Brain microvascular endothelial cell (primary cell): ENCODE measurements at places on chromosomes 2 and 18.

GRCh38 chr2:152861349-152861942 lies 143.0 kb downstream of the ARL6IP6 start:
- peak; percentile 31 for DNase-seq

GRCh38 chr2:45889053-45889452 lies 237.6 kb downstream of the PRKCE start:
- DNase-seq: no peak

- DNase-seq: no peak
Measured at GRCh38 chr2:138455691-138456090, 45.9 kb upstream of the SPOPL start.

DNA sequence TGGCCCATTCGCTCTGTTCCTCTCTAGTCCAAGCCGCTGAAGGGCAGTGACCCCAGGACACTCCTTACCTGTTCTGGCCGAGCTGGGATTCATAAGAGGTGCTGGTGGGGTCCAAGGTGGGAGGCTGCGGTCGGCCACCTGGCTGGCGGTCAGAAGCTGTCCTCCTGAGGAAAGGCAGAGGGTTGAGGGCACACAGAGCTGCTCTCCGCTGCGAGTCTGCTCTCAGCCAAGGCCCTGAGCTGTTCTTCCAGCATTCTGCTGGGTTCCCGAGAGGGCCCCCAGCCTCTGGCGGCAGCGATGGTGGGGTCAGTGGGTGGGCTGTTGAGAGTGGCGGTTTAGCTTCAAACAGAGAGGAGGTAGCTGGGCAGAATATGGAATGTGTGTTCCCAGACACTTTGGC lies 3.8 kb downstream of the PCARE start:
- no peak for DNase-seq

DNA sequence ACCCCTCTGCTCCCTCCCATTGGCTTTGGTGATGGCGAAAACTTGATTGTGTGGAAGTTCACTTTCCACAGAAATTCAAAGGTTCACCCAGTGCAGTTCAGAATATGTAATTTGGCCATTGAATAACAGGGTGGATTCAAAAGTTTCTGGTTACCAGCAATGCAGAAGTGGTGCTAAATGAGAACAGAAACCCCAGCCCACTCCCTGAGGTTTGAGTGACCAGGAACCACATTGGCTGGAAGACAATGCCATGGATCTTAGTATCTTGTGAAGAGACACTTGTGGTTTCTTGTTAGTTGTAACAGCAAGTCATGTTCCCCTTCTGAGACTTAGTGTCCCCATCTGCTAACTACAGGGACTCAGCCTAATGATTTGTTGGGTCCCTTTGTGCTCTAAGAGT lies 49.8 kb downstream of the QPCT start:
- no peak for DNase-seq
